Metanephros (tissue), 2 donors: ENCODE measurements at places on chromosomes 6 and 20. TPM values are rescaled to one million over a fixed set of nuclear protein-coding genes. Genes with fewer than 3 reads are reported as not detected.

Gene THEMIS
- 0.18 TPM for total RNA-seq

Gene ENPP5
- total RNA-seq: 14.6 TPM

Gene SMLR1
- total RNA-seq: 0.29 TPM

Gene TFEB
- total RNA-seq: 18.3 TPM

Gene KIF6
- 2.2 TPM for total RNA-seq

Gene TBP
- 16.3 TPM for total RNA-seq

Gene MATN4
- total RNA-seq: 0.99 TPM

Gene CLPSL1
- total RNA-seq: not detected

Gene CCM2L
- total RNA-seq: 12.7 TPM

Gene CLPSL2
- not detected for total RNA-seq

Gene PI16
- total RNA-seq: 8.8 TPM

Gene ABHD16B
- total RNA-seq: not detected

Gene HLA-G
- not detected for total RNA-seq

Gene PNISR
- total RNA-seq: 175 TPM

Gene DPPA5
- not detected for total RNA-seq

Gene BPIFB2
- total RNA-seq: not detected

Gene TREM1
- total RNA-seq: 1.2 TPM

Gene CYP24A1
- total RNA-seq: 3.3 TPM

Gene HLA-A
- total RNA-seq: 233 TPM

Gene SUMO4
- 6.7 TPM for total RNA-seq

Gene MBOAT1
- total RNA-seq: 29.0 TPM

Gene SLC22A23
- 16.2 TPM for total RNA-seq

Gene LY86
- total RNA-seq: 4.1 TPM

Gene OGFRL1
- total RNA-seq: 14.2 TPM

Gene CARMIL1
- 40.8 TPM for total RNA-seq

Gene DDO
- 2.7 TPM for total RNA-seq

Gene TCF15
- total RNA-seq: 2.0 TPM

Gene FAM217A
- total RNA-seq: 0.29 TPM

Gene DSTN
- total RNA-seq: 167 TPM

Gene MOXD1
- total RNA-seq: 209 TPM

Gene LY6G6C
- not detected for total RNA-seq

Gene BYSL
- 18.3 TPM for total RNA-seq

Gene TP53INP2
- total RNA-seq: 6.4 TPM

Gene ARMH2
- total RNA-seq: not detected

Gene ULBP2
- total RNA-seq: 2.3 TPM

Gene SLC17A2
- total RNA-seq: 0.58 TPM

Gene CDSN
- total RNA-seq: not detected

Gene RNF144B
- 41.0 TPM for total RNA-seq

Gene SIRPB2
- total RNA-seq: 5.5 TPM

Gene LIN28B
- 0.18 TPM for total RNA-seq

Gene KIAA1586
- 19.9 TPM for total RNA-seq

Gene KIF25
- 0.18 TPM for total RNA-seq

Gene PBOV1
- total RNA-seq: not detected
